ENCODE measurements at places on chromosomes 11 and 22.

DNA sequence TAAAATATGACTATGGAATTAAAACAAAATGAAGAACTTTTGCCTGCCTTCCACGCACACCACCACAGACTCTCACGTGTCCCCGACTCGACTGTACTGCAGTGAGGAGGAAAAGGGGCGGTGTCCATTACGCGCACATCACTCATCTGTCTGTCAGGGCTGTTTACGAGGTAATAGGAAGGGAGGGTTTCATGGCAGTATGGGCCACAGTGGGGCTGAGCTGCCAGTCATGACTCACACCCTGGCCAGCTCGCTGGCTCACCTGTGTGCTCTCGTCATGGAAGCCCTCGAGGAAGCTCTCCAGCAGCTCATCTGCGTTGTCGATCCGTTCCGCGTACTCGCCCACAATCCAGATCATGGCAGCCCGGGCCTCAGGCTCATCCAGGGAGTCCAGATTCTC lies 33.5 kb upstream of the RASL10A start:
- DNase-seq = no peak

- DNase-seq = no peak
Observed at GRCh38 chr11:71124127-71124526, 128.2 kb downstream of the SHANK2 start.

DNA sequence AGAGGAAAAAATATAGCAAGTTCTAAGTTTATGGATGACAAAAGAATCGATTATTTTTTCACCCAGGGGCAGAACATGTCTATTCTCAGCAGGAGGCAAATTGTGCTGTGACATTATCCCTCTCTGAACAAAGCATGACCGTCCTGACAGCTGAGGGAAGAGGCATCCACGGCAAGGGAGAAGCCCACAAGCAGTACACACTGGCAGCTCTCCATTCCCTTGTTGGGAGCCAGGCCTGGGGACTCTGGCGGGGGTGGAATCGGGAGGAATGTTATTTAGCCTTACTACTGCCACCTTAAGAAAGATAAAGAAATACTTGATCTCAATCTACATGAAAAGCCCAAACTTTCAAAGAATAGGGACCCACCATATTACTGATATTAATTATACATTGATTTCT lies 3.4 kb downstream of the KIRREL3 start:
- no peak for DNase-seq

DNA sequence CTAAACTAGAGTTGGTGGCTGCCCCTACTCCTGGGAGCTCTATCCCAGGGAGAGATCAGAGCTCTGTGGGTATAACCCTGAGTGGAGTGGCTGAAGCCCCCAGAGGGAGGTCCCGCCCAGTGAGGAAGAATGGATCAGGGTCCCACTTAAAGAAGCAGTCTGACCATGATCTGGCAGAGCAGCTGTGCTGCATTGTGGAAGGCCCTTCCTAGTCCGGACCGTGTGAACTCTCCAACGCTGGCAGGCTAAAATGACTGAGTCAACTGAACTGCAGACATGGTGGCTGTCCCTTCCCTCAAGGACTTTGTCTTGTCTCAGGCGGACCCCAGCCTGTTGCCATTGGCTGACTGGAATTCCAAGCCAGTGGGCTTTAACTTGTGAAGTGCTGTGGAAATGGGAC lies 494.2 kb downstream of the FAM181B start:
- no peak for DNase-seq

- DNase-seq = no peak
Observed at GRCh38 chr11:90757849-90758494, 535.1 kb upstream of the CHORDC1 start.

DNA sequence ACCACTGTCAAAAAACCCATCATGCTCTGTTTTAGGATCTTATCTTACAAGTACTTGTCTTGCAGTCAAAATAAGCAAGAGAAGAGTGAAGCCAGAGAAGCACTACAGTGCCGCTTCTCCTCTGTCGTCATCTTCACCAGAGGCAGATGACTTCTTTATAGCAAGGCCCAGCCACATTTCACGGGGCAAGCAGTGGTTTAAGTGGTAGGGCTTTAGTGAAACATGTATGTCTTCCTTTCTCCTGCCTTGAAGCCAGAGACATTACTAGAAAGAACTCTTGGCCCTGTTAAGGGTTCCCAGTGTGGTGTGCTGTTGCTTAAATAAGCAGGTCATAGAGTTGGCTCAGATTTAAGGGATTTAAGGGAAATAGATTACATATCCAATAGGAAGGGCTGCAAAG lies 42.9 kb upstream of the DEPDC7 start:
- DNase-seq = no peak

GRCh38 chr11:109960831-109961230 lies 132.4 kb upstream of the ZC3H12C start:
- DNase-seq = no peak

DNA sequence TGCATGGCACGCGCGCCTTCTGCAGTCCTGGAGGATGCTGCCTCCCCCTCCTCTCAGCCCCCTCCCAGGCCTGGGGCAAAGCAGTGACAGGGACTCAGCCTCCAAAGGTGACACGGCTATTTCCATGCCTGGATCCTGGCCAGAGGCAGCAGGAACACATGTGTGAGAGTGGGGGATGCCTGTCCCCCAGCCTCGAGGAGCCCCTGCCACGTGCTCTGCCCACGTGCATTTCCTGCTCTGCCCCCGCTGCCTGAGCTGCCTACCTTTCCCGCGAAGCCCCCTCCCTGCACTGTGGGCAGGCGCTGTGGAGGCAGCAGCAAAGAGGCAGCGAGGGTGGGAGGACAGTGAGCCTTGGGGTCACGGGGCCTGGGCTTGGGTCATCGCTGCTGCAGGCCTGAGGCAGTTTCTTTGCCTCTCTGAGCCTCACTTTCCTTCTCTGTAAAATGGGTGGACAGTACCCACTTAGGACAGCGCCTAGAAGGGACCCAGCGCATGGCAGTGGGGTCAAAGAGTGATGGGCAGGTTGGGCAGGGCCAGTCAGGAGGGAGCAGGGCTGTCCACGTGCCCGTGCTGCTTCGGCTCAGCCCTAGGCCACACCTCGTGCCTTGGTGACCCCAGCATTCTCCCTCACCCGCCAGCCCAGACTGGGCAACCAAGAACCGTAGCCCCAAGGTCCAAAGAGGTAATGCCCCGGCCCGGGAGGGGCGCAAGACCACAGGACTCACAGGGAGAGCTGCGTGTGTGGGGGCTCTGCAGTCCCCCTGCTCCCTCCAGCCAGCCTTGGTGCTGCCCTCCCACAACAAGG lies 48.6 kb downstream of the FLRT1 start:
- DNase-seq = no peak

GRCh38 chr22:41963453-41964111 lies 5.7 kb upstream of the SEPTIN3 start:
- no peak for DNase-seq

DNA sequence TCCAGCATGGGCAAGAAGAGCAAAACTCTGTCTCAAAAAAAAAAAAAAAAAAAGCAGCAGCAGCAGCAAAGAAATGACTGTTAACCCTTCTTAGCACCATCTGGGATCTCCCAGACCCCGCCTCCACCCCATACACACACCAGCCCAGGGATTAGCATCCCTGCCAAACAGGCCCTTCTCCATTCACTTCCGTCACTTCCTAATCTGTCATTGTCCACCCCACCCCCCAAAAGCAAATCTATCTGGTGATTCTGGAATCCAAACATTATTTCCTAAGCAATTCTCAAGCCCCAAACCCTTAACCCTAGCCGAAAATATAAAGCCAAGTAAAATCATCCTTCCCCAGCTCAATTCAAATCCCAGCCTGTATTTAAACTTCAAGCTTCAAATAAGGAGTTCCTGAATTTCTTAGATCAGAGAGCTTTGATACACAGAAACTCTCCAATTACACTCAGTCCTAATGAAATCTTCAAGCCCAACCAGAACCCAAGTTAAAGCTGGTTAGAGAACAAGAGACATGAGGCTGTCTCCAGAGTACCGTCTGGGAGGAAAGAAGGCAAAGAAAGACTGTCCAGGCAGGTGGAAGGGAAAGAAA lies 6.0 kb upstream of the AHNAK start:
- DNase-seq = no peak

GRCh38 chr11:69122630-69123431 lies 32.9 kb upstream of the SMIM38 start:
- no peak for DNase-seq

GRCh38 chr11:7545611-7546010 lies 31.8 kb downstream of the PPFIBP2 start:
- no peak for DNase-seq

DNA sequence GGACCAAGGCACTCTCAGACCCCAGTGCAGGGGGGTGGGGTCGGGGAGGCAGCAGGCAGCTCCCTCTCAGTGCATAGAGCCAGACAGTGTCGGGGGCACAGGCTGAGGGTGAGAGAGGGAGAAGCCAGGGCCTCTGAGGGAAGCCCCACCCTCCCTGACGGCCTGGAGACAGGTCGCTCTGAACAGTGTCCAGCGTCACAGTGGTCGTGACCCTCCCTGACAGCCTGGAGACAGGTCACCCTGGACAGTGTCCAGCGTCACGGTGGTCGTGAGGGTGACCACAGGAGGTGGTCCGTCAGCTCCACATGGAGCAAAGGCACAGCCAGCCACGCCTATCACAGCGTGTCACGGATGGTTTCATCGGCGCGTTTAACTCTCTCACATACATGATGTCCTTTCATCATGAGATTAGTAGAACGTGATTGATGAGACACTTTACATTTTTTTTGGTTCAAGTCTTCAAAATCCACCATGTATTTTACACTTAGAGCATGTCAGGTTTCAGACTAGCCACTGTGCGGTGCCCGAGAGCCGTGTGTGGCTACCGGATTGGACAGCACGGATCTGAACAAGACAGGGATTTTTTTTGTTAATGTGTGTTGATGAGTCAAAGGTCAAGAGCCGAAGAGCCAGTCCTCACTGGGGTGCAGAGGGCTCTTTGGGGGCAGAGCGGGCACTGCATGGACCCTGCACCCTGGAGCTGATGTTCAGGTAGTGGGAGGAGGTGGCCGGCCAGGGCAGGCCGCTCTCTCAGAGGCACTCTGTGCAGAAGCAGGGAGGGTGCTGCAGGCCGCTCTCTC lies 23.9 kb upstream of the PANX2 start:
- no peak for DNase-seq

DNA sequence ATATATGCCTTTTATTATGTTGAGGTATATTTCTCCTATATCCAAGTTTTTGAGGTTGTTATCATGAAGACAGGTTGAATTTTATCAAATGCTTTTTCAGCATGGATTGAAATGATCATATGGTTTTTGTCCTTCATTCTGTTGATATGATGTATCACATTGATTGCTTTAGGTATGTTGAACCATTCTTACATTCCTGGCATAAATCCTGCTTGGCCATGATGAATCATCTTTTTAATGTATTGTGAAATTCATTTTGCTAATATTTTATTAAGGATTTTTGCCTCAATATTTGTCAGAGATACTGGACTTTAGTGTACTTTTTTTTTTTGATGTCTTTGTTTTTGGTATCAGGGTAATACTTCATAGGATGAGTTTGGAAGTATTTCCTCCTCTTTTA lies 283.8 kb upstream of the C11orf87 start:
- DNase-seq = no peak

- no peak for DNase-seq
Observed at GRCh38 chr22:40874016-40874415, 12.1 kb upstream of the DNAJB7 start.

DNA sequence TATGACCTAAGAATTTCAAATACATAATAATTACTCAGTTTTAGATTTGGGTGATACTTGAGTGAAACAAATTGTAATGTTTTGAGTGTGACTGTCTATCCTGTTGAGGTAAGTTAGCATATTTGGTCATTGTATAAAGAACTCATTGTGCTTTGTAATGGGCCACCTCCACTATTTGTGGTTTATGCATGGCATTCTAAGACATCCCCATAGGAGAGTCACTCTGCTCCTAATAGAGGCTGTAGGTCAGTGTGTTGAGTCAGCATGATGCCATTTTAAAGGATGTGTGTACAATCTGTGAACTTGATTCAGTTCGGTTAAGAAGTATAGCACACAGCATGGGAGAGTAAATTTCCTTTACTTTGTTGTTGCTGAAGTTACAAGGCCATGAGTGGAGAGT lies 1112.4 kb downstream of the JRKL start:
- DNase-seq = no peak

DNA sequence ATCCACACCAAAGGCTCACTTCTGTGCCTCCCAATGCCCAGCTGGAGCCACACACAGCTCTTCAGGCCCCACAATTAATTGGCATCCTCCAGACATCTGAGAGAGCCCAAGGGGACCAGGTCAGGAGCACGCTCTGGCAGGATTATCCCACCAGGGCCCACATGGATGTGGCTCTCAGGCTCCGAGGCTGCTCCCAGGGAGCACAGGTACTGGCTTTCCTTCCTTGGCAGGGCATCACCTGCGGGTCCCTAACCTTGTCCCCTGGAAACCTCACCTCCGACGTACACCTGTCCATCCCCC lies 54.3 kb downstream of the CD6 start:
- no peak for DNase-seq

- DNase-seq = no peak
Observed at GRCh38 chr11:86916330-86916729, 38.9 kb downstream of the FZD4 start.

- DNase-seq = no peak
Observed at GRCh38 chr11:44831605-44832394, 105.0 kb downstream of the TSPAN18 start.
